NCI-H2081 (cell line): ENCODE measurements at places on chromosomes 3 and 15.

- peak; percentile 11 for DNase-seq
Measured at GRCh38 chr15:40029979-40030893, 8.7 kb downstream of the SRP14 start.

DNA sequence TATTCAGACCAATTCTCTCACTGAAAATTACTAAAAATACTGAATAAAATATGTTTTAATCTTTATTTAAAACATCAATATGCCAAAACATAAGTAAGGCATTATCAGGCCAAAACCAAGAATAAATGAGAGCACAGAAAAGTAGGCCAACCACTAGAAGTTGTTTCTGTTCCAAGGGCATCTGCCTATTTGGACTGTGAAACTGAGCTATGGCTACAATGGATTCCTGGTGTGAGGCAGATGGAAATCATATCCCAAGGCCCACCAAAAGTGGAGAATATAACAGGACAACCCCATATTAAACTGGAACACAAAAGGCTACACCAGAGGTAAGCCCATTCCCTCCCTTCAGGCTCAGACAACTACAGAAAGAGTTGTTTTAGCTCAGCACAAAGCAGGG is 302.8 kb upstream of the IL12A start:
- DNase-seq, result no peak

DNA sequence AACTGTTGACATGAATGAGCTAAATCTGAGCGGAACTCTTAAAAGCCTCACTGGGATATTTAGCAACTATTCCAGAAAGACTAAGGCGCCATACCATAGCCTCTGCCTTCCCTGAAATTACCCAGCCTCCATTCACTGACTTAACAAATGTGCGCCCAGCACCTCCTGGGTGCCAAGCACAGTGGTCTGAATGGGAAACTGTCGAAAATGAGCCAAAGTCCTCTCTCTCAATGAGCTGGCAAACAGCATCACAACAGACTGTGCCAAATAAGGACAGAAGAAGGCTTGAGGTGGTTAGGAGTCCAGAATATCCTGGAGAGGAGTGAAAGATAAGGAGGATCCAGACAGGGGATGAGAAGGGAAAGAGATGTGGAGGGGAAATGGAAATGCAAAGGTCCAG is 332.4 kb downstream of the MAGI1 start:
- DNase-seq, result no peak

DNA sequence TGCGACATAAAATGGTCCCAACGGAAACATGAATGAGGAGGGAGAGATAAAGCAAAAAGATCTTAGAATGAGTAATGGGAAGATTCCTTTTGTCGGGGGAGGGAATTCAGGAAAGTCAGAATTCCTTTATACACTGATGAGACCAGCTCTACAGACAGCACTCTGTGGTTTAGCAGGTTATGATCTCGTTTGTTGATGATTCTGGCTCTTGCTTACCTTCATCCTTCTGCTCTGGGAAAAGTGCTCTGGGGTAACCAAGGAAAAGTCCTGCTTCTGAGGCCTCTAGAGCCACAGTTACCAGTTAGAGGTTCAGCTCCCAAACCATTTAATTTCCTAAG is 150.7 kb upstream of the NR2E3 start:
- DNase-seq, result no peak

DNA sequence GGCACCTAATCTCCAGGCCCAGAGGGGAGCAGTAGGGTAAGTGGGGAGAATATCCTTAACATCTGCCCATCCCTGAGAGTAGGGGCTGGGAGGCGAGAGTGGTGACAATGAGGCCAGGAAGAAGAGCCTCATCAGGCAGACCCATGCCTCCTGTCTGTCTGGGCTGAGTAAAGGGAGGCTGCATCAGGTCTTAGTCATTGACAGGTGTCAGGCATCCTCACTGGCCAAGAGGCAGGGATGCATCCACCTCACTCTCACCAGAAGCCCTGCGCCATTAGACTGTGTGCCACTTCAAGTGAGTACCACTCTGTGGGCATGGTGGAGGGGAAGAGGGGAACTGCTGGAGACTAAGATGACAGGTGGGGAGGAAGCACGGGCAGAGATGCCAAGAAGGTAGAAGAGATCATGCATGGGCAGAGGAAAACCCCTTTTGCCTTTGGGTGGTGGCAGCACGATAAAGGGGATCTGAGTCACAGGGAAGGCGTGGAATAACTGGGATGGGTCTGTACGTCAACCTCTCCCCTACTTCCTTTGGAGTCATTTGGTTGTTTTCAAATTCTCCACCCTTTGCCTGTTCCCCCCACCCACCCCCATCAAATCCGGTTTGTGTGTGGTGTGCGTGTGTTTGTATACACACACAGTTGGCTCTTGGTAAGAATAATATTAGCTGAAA is 14.1 kb downstream of the ANAPC13 start:
- DNase-seq, result no peak

DNA sequence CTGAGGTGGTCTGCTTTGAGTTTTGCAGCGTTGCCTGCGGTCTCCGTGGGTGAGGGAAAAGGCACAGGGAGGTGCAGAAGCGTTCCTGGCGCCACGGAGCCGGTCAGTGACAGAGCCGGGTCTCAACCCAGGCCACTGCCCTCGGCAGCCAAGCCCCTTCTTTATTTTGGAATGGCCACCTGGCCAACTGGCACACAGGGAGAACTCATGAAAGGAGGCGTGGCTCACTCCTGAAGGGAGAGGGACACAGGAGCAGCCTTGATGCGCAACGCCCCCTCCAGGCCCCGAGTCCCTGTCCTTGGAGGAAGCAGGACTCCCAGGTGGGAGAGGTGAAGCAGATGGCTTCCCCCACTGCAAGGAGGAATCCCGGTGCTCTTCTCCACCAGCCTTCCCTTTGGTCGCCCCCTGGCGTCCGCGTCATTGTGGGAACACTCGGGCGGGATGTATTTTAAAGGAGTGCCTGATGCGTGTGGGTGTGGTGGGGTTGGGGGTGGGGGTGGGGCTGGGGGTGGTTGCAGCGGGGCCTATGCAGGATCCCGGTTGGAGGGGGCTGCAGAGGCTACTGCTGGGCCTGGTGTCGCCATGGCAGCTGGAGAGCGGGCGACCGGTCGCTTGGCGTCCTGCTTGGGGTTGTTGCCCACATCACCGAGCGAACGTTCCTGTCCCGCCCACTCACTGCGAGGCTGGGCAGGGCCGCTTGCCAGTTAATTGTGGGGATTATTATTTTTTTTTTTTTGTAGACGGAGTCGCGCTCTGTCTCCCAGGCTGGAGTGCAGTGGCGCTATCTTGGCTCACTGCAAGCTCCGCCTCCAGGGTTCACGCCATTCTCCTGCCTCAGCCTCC is 32.6 kb downstream of the APBA2 start:
- no peak for DNase-seq

DNA sequence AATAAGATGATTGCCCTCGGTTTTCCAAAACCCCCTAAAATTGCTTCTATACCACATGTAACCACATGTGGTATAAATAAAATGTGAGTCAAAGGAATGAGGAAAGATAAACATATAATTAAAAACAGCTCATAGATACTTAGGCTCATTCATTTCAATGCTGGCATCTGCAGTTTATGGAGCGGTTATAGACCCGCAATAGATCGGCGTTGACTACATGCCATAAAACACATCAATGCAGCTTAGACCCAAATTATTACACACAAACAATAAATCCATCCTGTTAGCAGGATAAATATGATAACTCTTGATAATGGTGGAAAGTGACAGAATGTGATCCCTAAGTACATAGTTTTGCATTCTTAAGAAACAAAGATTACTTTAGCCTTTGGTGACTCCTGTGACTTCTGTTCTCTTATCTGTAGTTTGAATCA is 143.7 kb downstream of the NR2F2 start:
- no peak for DNase-seq

GRCh38 chr15:66229790-66230465 is 23.6 kb downstream of the MEGF11 start:
- no peak for DNase-seq

DNA sequence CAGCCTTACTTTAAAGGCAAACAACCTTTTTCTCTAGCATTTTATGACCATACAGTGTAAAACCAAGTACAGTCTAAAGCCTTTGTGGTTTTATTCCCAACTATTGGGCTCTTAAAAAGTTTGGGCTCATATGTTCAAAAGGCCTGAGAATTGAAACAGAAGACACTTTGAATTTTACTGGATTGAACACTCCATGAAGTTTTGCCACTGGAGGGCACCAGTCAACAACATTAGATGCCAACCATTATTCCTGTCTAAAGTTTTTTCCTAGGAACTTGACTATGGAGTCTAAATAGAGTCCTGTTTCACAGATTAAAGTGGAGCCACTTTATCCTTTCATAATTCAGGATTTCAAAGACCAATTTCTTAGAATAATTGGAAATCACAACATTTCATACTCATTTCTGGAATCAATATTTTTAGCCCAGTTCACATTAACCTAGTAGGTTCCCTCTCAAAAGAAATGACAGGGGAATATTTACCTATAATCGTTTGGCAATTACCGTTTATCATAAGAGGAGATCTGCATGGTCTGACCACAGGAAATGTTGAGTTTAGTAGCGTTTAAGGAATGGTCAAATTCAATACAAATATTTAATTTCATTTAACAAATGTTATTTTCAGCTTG is 244.1 kb upstream of the PDZRN3 start:
- DNase-seq, result peak; percentile 11

DNA sequence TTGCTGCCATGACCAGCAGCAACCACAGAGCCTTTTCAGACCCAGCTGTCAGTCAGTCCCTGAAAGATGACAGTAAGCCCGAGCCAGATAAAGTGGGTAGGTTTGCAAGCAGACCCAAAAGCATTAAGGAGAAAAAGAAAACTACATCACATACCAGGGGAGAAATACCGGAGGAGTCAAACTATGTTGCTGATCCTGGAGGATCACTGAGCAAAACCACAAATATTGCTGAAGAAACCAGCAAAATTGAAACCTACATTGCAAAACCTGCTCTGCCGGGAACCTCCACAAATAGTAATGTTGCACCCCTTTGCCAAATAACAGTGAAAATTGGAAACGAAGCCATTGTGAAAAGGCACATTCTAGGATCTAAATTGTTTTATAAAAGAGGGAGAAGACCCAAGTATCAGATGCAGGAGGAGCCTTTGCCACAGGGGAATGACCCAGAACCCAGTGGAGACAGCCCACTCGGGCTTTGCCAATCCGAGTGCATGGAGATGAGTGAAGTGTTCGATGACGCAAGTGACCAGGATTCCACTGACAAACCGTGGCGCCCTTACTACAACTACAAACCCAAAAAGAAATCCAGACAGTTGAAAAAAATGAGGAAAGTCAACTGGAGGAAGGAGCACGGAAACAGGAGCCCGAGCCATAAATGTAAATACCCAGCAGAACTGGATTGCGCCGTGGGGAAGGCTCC is 42.1 kb upstream of the RASA2 start:
- no peak for DNase-seq
